Hematopoietic multipotent progenitor cell treated with erythropoietin and hydrocortisone succinate and interleukin-3 and kit ligand, for 15 days (in vitro differentiated cells): ENCODE measurements at places on chromosomes 16 and 17.

DNA sequence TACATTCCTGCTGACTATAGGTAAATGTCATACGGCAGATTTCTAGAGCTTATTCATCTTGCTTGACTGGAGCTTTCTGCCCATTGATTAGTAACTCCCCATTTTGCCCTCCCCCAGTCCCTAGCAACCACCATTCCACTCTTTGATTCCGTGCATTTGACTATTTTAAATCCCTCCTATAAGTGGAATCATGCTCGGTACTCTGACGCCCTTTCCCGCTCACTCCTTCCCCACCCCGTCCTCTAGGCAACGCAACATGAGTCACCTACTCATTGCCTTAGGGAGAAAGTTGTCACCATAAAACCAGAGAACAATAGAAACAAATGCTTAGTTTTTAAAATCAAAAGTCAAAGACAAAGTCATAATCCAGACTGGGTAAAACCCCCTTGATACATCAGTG, 45.5 kb upstream of the RBBP6 start:
- DNase-seq = no peak

DNA sequence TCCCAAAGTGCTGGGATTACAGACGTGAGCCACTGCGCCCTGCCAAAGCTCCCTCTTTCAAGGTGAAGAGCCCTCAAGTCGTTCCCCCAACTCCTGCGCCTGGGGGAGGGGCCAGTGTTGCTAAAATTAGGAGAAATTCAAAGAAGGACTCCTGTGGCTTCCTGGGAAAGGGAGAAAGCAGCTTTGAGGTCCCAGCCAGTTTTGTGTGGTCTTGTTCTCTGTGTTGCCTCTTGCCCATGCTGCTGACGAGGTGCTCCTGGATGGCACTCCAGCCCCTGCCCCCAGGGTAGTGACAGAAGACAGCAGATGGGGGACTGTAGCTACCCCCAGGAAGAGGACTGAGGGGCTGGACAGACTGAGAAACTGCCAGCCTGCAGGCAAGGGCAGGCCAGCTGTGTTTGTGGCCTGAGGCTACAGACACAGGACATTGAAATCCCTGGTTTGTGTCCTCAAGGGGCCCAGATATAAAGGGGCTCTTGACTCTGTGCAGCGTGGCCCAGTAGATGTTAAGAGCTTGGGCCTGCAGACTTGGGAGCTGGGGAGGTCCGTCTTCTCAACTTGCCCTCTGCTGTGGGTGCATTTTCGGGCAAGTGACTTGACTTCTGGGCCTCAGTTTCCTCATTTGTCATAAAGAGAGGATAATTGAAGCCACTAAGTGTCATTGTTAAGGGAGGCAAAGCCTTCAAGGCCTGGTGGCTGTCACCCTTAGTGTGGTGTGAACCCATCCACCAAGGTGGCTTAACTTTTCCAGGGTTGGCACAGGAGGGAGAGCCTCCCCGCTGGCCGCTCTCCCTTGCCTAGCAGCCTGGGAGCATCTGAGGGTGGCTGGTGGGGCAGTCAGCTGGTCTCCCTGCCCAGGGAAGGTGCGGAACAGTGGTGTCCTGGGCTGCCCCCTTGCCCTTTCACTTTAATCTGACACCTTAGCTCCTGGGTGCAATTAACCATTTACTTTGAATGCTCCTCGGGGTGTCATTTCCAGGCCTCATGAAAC, 4.1 kb downstream of the UBALD2 start:
- no peak for DNase-seq

DNA sequence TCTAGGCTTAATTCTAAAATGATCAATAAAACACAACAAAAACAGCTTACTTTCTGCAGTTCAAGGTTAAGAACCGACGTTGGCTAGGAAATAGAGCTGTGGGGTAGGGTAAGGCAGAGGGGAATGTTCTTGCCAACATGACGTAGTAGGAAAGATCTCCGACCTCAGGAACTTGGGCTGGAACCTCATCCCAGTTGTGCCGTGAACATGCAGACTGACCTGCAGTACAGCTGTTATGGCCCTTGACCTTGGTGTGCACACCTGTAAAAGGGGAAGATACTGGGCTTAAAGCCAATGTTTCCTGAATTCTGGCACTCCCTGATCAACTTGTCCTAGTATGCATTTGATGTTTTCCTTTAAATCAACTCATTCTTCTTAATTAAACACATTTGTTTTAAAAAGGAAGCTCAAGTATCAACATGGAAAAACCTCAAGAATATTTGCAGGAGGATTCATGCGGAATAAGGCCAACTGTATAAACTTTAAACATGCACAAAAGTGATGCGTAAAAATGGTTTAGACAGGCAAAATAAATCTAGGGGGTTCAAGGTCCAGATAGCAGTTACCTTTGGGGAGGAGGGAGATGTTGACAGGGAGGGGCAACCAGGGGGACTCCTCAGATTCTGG, 14.2 kb upstream of the SLC6A2 start:
- DNase-seq = no peak

GRCh38 chr17:61279476-61280145, 120.0 kb upstream of the TBX2 start:
- no peak for DNase-seq

GRCh38 chr17:78044280-78044835, 84.2 kb downstream of the TMC6 start:
- DNase-seq = no peak

GRCh38 chr16:49697631-49698452, 158.1 kb downstream of the ZNF423 start:
- DNase-seq = no peak

DNA sequence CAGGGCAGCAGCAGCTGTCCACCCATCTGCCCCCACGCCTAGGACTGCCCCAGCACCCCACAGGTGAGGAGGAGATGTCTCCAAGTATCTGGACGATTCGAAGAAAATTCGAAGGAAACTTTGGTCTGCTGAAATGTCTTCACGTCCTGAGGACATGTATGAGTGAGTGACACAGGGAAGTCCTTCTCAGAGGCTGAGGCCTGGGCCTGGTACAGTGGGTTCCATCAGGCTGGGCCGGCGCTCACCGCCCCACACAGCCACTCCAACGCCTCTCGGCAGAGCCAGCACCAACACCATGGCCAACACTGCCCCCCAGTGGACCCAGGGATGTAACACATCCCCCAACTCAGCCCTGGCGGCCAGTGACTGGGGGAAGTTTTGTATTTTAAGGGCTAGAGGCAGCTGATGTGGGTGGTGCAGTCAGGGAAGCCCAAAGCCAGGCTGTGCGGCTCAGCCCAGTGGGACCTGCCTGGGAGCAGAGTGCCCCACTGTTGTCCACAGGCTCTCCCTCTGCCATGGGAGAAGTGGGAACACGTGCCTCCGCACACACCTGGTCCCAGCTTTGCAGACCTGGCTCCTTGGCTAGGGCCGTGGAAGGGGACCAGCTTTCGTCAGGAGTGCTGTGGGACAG, 55.8 kb upstream of the FASN start:
- peak; percentile 77 for DNase-seq

DNA sequence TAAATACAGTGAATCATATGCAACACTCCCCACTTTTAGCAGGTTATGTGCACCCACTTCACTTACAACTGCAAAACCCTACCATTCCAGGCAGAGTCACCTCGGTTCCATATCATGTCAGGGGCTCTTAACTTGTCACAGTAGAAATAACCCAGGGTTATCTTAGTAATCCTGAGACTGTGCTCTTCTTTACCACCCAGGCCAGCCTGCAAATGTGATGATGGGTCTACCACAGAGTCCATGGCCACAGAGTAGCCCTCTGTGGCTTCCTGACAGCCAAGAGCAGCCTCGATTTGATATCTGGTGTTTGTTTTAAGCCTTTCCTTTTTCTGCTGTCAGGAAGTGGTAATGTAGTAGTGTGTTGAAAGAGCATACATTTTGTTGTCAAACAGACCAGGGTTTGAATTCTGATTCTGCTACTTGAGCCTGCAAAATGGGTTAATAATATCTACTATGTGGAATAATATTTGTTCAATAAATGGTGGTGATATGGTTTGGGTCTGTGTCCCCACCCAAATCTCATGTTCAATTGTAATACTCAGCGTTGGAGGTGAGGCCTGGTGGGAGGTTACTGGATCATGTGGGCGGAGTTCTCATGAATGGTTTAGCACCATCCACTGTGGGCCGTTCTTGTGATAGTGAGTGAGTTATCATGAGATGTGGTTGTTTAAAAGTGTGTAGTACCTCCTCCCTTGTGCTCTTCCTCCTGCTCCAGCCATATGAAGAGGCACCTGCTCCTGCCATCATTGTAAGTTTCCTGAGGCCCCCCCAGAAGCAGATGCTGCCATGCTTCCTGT, 416.5 kb downstream of the UTP18 start:
- no peak for DNase-seq

GRCh38 chr16:76241755-76242154, 35.4 kb upstream of the CNTNAP4 start:
- no peak for DNase-seq

- DNase-seq = no peak
Observed at GRCh38 chr17:19391432-19391831, 4.4 kb upstream of the MFAP4 start.

DNA sequence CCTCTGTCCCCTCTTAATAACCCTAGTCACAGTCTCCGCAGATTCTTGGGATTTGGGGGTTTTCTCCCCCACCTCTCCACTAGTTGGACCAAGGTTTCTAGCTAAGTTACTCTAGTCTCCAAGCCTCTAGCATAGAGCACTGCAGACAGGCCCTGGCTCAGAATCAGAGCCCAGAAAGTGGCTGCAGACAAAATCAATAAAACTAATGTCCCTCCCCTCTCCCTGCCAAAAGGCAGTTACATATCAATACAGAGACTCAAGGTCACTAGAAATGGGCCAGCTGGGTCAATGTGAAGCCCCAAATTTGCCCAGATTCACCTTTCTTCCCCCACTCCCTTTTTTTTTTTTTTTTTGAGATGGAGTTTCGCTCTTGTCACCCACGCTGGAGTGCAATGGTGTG, 5.6 kb downstream of the CCL22 start:
- DNase-seq = no peak

DNA sequence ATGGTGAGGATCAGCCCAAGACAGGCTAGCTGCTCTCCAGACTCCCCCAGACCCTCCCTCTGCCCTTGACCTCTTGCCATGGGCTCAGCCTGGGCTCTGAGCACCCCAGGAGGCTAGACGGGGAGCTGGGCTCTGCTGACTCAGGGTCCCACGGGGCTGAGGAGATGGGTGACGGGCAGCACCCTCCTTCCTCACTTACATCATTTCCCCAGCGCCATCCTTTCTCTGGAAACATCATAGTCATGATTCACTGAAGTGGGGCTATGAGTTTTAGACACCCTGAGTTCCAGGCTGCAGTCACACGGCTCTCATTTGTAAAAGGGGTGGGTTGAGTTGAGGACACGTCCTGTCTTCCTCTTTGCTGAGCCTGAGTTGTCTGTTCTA, 3.0 kb upstream of the ITGAX start:
- DNase-seq = no peak

- DNase-seq = no peak
Observed at GRCh38 chr16:87600246-87600645, 2.1 kb upstream of the JPH3 start.

GRCh38 chr17:58279736-58280479, 827 bp downstream of the MPO start:
- no peak for DNase-seq

DNA sequence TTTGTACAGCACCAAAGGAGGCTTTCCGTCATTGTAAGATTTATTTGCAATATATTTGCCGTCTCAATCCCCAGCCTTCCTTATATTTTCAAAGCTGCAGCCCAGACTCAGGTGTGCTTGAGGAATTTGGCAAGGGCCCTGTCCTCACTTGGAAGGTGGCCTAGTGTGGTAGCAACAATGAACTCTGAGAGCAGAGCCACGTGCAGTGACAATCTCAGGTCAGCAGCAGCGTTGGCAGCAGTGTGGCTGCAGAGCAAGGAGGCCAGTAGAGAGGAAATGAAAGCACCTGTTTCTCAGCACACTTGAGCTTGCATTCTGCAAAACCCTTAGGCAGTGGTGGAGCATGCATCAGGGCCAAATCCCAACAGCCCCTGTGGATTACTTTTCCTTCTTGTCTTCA, 613.5 kb downstream of the RBFOX1 start:
- no peak for DNase-seq

- DNase-seq = no peak
Observed at GRCh38 chr16:78211946-78212345, 112.5 kb downstream of the WWOX start.

DNA sequence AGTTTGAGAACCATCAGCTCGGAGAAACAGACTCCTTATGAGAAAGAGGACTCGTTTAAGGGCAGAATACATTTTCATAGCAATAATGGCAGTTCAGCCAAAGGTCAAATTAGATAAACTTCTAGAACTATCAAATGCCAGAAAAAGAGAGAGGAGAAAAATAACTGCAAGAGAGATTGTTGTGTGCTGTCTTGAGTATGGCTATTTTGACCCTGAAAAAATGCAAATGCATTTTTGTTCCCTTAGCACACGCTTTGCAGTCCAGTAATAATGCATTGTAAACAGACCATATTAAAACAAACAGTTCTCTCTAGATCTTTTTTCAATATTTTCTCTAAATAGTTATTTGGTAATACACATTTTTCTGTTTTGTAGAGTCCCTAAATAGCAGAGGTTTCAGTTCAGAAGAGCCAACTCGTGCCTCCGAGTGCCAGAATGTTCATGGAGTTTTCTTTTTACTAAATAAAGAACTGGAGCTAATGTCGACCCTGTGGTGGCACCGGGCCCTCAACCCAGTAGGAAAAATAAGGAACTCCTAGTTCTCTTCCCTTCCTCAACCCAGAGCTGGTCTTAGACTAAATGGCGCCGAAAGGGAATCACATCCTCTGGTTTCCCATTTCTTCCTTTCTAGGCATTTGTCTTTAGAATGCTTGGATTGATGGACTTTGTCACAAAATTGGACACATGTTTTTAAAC, 298.0 kb downstream of the MAP2K4 start:
- DNase-seq = no peak

- no peak for DNase-seq
Observed at GRCh38 chr16:54026456-54026855, 260.1 kb downstream of the IRX3 start.

DNA sequence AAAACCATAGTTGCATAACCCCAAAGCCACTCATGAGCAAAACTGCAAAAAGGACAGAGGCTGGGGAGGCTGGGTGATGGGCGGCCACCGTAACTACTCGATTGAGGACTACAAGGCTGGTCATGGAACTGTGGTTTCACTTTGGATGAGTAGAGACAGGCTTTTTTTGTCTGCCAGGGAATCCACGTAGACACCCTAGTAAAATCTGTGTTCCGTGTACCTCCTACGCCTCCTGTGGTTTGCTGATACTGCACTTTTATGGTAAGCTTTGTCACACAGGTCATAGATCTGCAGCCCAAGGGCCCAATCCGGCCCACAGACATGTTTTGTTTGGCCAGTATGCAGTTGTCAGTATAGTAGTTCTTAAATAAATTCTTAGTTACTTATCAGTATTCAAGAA, 2.2 kb upstream of the TLCD3B start:
- no peak for DNase-seq

GRCh38 chr16:57749101-57749692, 13.6 kb downstream of the KATNB1 start:
- DNase-seq = no peak

- no peak for DNase-seq
Observed at GRCh38 chr17:81402981-81403467, 7.8 kb downstream of the BAHCC1 start.

- DNase-seq = no peak
Observed at GRCh38 chr17:65660947-65661346, 99.5 kb upstream of the AXIN2 start.

GRCh38 chr17:46192189-46192438, 1.1 kb downstream of the KANSL1 start:
- no peak for DNase-seq
